ENCODE measurements at places on chromosomes 1 and 21. TPM values are rescaled to one million over a fixed set of nuclear protein-coding genes. Genes with fewer than 3 reads are reported as not detected.

TMED5 gene
- total RNA-seq, result 57.4 TPM

TNFRSF18 gene
- total RNA-seq, result 29.8 TPM

FAM3B gene
- not detected for total RNA-seq

KMO gene
- total RNA-seq, result not detected

USH2A gene
- not detected for total RNA-seq

PCP4L1 gene
- not detected for total RNA-seq

AK4 gene
- 44.0 TPM for total RNA-seq

C1orf210 gene
- total RNA-seq, result not detected

CNIH4 gene
- 42.4 TPM for total RNA-seq

C8A gene
- not detected for total RNA-seq

ARHGEF10L gene
- not detected for total RNA-seq

Measured in T-helper 2 cell treated with Interferon-gamma antibody and Interleukin-4, amounts not matched to agents 100 ng/mL and 5 ng/mL, for 36 hours (primary cell).